ENCODE measurements at places on chromosomes 6 and 20.

- no peak for DNase-seq
These were observed 280.4 kb downstream of the PTPRK start for GRCh38 chr6:128240024-128240428.

- DNase-seq, result no peak
These were observed 4.6 kb upstream of the CGA start for GRCh38 chr6:87099472-87099871.

DNA sequence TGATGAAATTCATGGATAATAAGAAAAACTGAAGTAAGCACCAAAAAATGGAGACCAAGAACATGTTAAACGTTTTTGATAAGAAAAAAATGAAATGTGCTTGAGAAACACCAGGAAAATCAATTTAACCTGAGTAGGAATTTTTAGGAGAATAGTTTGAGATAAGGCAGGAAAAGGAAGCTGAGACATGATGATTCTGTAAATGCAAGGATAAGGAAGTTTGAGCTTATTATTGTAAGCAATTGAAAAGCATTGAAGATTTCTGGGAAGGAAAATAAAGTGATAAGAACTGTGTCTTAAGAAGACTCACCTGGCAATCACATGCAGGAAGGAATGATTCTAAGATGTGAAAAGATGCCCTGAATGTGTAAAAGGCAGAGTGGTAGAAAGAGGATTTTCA lies 66.6 kb downstream of the ALDH8A1 start:
- no peak for DNase-seq

GRCh38 chr6:138645976-138646640 lies 127.5 kb upstream of the CCDC28A start:
- no peak for DNase-seq

DNA sequence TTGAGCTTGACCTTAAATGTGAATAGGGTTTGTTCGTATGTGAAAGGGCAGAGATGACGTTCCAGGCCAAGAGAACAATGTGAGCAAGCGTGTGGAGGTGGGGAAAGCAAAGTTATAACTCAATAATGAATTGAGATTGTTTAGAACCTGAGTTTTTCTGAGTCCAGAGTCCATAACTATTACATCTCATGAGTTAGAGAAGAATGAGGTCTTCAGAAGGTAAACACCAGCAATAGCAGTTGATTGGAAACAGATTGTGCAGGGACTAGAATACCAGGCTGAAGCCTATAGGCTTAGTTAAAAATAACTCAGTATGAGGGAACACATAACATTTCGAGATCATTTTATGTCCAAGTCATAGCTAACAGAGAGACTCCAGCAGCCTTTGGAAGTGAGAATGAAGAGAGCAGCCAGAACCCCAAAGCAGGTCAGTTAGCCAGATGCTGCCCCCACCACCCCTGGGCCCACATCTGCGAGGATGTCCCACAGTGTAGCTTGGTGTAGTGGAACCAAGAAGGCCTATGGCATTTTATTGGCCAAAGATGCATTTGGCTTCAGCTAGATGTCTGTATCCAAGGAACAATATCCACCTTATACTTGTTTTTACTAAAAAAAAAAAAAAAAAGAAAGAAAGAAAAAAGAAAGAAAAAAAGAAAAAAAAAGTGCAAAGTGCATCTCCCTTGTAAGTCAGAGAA lies 121.7 kb downstream of the TNFRSF21 start:
- DNase-seq, result no peak

GRCh38 chr6:101577091-101577490 lies 183.6 kb downstream of the GRIK2 start:
- no peak for DNase-seq

DNA sequence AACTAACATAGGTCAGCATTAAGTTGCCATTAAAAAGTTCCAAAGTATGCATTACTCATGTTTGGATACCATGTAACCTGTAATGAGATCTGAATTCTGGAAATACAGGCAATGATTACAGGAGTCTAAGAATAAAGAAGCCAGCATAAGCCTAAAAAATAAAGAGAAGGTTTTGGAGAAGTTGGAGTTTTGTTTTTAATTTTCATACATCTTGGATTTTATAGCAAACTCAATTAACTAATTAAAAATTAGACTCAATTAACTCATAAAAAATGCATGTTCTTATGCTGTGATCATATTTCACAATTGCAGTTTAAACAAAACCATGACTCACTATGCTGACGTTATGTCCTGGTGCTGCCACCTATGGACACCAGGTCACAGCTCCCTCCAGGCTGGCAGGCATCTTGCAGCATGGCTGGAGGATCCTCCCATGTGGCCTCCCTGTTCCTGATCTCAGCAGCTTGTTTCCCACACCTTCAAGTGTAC lies 648.8 kb upstream of the AGPAT4 start:
- peak; percentile 60 for DNase-seq
